Activated CD8-positive, alpha-beta memory T cell treated with anti-CD3 and anti-CD28 coated beads for 1 hour (primary cell): ENCODE measurements at places on chromosomes 16 and 17.

GRCh38 chr17:43106552-43106951 lies 18.6 kb downstream of the BRCA1 start:
- no peak for DNase-seq

- no peak for DNase-seq
Observed at GRCh38 chr17:32502710-32503109, 15.9 kb downstream of the CDK5R1 start.

DNA sequence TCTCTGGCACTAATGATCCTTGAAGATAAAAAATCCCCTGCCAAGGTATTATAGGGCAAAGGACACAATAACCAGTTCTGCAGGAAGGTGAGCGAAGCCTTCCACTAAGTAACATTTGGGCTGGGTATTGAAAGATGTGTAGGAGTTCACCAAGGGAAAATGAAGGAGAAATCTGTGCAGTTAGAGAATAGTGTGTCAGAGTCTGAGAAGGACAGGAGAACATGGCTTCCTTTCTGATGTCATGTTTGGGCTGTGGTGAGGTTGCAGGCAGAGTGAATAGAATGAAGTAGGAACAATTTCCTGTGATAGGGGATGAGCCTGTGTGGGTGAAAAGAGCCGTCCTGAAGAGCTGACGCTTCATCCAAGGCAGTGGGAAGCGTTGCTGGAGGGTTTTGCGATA lies 24.1 kb upstream of the CIITA start:
- DNase-seq: no peak

DNA sequence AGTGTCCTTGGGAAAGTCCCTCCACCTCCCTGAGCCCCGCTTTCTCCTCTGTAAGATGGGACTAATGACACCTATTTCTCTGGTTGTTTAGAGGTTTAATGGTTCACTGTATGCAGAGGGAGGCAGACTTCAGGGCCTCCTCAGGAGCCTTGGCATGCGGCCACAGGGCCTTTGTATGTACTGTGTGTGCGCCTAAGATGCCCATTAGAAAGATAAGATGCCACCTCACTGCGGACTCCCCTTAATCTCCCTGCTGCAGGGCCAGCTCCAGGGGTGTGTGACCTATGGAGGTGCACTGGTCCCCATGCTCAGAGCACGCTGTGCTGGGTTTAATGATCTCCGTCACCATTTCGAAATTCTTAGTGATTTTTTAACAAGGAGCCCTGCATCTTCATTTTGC lies 59.3 kb downstream of the TMEM235 start:
- DNase-seq: no peak

GRCh38 chr16:78990309-78990701 lies 610.2 kb downstream of the MAF start:
- DNase-seq: no peak

DNA sequence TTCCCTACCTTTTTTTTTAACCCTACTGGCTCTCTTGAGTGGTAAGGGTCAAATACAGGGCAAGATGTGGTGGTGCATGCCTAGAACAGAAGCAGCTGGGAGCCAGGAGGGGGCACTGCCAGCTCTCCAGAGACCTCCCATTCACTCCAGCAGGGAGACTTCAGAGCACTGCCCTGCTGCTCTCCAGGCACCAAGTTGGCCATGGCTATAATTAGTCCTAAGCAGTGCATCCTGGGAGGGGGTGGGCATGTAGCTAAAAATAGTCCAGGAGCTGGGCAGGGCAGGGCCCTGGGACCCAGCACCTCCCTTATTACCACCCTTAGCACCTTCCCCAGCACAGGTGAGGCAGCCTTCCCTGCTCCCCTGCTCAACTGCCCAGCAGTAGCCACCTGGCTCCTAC lies 3.5 kb downstream of the CORO6 start:
- DNase-seq: no peak

DNA sequence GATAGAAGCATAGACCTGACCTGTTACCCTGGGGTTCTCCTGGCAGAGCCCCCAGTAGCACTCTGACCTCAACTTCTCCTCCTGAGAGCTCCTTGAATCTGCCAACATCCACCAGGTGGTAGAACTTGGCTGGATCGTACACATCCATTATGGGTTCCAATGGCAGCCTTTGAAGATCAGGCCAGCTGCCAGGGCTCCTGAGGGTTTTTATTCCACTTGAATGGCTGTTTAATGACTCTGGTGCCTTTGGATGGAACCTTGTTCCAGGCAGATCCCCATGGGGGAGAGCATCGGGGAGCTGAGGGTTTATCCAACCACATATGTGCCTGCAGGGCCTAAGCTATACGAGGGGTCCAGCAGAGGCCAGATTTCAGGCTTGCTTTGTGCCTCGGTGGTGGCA lies 47.1 kb upstream of the CLEC19A start:
- DNase-seq: no peak

DNA sequence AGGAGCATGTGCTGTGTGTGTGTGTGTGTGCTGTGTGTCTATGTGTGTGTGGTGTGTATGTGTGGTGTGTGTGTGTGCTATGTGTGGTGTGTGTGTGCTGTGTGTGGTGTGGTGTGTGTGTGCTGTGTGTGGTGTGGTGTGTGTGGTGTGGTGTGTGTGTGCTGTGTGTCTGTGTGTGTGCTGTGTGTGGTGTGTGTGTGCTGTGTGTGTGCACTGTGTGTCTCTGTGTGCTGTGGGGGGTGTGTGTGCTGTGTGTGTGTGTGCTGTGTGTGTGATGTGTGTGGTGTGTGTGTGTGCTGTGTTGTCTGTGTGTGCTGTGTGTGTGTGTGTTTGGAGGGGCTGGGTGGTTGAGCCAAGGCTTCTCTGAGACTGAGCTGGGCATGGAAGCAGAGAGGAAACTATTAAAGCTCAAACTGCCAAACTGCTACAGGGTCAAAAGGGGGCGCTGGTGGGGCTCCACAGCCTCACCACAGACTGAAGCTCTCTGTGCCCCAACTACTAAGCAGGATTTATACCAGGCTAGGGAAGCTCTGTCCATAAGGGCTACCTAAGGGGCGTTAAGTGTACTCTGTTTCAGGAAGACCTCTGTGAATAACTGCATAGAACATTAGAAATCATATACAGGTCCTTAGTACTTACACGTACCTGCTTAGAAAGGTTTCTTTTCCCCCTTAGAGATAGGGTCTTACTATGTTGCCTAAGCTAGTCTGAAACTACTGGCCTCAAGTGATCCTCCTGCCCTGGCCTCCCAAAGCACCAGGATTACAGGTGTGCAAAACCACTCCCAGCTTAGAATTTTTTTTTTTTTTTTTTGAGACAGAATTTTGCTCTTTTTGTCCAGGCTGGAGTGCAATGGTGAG lies 27.8 kb upstream of the GHDC start:
- DNase-seq: peak; percentile 30

GRCh38 chr17:43226393-43226792 lies 2.0 kb downstream of the CCDC200 start:
- DNase-seq: no peak

DNA sequence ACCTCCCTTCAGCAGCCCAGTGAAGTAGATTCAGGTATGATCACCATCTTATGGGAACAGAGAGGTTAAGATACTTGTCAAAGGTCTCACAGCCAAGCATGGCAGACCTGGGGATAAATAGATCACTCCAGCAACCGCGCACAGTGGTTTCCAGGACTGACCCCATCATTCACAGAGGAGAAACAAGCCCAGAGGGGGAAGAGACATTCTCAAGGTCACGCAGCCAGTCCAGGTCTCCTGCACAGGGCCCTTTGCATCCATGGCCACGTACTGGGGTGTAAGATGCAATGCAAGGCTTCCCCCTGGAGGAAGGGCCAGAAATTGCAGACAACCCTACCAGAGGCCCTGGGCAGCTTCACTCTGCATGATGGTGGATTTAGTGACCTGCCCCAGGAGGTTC lies 19.9 kb downstream of the TLE7 start:
- no peak for DNase-seq

GRCh38 chr17:45160447-45161287 lies 1.0 kb upstream of the HEXIM2 start:
- DNase-seq: peak; percentile 41

DNA sequence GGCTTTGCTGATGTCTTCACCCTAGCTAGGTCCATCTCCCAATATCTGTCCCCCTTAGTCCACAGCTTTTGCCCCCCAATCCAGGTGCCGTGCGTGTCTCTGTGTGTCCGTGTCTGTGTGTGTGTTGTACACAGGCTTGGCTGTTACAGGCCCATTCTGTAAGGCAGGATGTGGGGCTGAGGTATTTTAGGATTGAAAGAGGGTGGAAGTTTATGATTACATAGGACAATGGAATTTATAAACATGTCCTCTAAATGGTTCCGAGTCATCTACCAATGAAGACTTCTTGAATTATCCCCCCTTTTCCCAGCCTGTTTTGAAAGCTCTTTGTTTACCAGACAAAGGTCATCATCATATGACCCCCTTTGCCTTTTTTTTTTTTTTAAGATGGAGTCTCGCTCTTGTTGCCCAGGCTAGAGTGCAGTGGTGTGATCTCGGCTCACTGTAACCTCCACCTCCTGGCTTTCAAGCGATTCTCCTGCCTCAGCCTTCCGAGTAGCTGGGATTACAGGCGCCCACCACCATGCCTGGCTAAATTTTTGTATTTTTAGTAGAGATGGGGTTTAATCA lies 21.9 kb downstream of the ACE start:
- DNase-seq: no peak

GRCh38 chr16:51134876-51135275 lies 16.2 kb downstream of the SALL1 start:
- DNase-seq: no peak

GRCh38 chr17:14156689-14157088 lies 80.0 kb downstream of the CDRT15 start:
- no peak for DNase-seq

GRCh38 chr16:47143677-47144558 lies at the start of gene NETO2:
Gene NETO2 (minus strand): TSS chr16:47143945. CDS start chr16:47143612, 333 bp downstream.
- peak; percentile 44 for DNase-seq

DNA sequence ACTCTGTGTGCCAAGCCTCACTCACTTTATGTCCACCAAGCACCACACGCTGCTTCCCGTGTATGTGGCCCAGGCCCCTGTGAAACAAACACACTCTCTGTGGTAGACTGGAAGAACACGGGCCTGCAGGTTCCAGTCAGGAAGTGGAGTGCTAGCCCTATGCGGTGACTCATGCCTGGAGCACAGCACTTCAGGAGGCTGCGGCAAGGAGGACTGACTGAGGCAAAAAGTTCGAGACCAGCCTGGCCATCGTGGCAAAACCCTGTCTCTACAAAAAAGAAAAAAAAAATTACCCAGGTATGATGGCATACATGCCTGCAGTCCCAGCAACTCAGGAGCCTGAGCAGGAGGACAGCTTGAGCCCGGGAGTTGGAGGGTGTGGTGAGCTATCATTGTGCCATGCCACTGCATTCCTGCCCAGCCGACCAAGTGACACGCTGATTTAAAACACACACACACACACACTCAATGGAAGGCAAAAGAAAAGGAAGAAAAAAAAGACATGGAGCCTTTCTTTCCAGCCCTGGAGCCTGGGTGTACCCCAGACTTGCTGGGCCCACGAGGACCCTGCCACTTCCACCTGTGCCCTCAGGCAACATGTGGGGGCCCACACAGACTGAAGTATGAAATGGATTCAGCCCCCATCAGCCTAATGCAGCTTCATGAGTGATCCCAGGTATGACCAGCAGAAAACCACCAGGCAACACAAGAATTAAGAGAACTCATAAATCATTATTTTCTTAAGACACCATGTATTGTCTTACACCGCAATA lies 126.6 kb downstream of the ANKRD11 start:
- no peak for DNase-seq

GRCh38 chr16:27107185-27107592 lies 40.5 kb downstream of the C16orf82 start:
- DNase-seq: no peak

DNA sequence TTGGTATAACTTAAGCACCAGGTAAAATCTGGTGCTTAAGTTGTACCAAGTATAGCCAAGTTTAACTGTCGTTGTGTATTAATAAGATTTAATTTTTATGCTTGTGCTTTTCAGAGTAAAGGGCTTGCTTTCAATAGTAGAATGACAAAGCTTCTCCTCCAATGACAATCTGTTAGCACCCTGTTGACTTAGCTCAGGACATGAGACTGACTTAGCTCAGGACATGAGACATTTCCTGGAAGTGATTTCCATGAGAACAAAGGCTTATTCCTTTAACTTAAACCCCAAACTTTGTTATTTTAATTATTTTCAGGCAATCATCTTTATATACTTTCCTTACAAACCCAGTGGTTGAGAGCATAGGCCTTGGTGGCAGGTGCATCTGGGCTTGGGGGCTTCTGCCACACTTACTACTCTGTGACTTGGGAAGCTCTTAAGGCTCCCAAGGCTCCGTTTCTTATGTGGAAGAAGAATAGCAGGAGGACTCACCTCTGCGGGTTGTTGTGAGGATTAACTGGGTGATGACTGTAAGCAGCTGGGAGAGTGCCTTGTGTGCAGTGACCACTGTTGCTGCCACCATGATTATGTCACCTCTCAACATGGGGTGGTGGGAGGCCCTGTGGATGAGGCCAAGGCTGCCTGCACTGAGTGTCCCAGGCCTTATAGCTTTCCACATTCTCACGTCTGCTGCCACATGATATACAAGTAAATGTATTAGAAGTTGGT lies 59.4 kb upstream of the CMIP start:
- no peak for DNase-seq

DNA sequence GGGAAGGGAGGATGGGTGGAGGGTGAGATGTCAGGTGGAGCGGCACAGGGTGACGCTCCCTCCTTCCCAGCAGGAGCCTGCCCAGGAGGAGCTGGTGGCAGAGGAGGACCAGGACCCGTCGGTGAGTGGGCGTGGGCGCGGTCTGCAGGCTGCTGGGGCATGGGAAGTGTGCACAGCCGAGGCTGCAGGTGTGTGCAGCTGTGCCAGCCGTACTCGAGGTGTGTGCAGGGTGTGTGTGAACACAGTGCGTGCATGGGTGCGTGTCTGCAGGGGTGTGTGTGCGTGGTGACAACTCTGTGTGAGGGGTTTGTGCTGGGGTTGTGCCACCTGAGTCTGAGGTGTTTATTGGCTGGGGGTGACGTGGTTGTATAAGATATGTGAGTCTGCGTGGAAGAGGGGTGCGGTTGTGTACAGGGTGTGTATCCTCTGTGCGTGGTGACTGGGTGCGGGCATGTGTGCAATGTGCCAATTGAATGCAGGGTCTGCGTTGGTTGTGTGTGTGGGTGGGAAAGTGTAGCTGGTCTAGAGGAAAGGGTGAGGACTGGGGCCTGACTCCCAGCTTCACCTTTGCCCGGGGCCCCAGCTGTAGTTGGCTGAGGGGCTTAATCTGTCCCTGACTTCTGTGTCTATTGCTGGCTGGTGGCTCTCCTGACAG lies 670 bp downstream of the TNFSF12 start:
- DNase-seq: no peak

DNA sequence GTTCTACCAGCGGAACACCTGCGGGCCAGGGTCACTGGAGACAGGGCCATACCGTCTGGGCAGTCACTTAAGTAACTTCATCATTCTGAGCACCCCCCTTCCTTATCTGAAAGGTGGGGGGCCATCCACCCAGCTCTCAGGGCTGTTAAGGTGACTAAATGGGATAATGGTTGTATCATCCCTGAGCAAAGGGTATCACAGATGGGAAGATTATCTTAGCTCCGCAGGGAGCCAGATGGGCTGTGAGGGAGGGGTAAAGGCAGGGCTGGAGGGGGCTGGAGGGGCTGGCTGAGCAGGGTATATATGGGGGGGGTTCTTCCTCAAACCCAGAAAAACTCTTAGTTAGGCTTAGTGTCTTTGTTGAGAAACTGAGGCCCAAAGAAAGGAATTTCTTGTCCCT lies 2.9 kb upstream of the CACNA1G start:
- no peak for DNase-seq
